NCI-H187 treated with DMSO at 0.1 percent for 48 hours (cell line): ENCODE measurements at places on chromosomes 1 and 21.

GRCh38 chr1:54558434-54559030 is 10.5 kb downstream of the ACOT11 start:
- DNase-seq = no peak

DNA sequence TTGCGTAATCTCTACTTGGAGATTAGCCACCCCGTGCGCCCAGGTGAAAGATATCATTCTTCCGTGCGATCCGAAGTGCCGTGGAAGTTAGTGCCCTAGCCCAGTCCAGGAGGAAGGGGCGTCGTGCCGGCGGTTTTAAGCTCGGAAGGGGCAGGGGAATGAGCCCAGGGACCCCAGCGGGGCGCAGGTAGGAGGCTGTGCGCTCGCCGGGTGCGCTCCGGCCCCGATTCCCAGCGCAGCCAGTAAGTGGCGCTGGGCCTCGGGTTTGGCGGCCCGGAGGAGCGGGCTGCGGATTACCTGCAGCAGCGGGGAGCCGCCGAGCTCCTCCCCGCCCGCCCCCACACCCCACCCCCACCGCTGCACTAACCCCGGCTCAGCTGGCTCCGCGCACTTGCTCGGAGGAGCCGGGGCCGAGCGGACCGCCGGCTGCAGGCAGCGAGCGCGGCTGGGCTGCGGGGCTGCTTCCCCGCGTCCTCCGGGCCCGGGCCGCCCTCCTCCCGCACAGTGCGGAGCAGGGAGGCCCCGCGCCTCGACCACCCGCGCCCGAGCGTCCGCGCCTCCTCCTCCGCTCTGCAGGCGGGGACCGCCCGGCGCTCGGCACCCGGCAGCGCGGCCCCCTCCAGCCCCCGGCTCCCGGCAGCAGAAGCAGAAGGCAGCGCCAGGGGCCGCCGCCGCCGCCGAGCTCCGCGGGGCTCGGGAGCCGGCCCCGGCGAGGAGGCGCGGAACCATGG is at the start of gene RYR2:
TSS of gene RYR2 (plus strand) at position 390 of the 731 bp plus-strand sequence. CDS start at position 728, 338 bp downstream.
- no peak for DNase-seq

GRCh38 chr1:7638078-7638477 is 133.0 kb upstream of the VAMP3 start:
- no peak for DNase-seq

DNA sequence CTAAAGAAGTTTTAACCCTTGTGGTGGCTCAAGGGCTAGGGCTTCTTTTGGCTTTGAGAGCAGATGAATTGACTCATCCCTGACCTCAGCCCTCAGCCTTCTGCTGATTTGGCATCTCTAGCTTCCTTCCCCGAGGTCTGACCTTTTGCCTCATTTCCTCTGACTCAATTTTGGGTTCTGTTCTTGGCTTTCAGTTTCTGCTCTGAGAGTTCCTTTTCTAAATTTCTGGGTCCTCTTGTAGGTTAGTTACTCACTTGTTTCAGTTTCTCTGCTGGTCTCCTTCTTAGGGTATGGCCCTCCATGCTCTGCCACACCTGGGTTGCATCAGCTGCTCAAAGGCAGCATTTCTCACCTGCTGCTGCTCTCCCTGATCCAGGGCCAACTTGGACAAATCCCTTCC is 19.4 kb downstream of the PDE4B start:
- DNase-seq = no peak

DNA sequence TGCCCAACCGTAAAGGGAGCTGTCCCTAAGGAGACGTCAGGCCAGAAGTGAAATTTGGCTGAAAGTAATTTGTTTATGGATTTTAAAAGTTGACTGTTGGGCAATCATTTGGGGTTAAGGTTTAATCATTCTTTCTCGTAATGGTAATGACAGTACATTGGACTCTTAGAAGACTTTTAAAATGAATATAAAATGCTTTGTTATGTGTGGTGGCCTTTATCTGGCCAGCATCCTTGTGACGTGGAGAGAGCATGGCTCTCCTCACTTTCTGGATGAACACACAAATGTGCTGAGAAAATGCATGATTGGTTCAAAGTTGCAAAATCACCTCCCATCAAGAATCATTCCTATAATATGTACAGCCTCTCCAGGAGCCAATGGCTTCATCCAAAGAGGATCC is 160.2 kb downstream of the DHRS3 start:
- no peak for DNase-seq

- DNase-seq = no peak
Observed at GRCh38 chr1:175563236-175563895, 180.0 kb downstream of the TNR start.

GRCh38 chr1:222124602-222125001 is 382.7 kb upstream of the DUSP10 start:
- no peak for DNase-seq

DNA sequence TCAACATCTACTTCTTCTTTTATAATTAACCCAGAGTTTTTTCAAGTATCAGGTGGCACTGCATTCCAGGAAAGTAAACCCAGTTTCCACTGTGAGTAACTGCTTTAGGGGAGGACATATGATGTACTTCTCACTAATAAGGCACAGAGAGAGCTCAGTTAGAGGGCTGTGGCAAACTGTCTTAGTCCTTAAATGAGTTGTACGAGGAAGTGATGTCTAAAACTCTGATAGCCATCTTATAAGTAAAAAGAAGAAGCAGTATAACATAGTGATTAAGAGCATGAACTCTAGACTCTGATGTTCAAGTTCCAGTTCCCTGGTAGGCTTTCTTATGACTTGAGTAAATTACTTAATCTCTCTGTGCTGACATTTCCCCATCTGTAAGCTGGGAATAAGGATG is 58.7 kb upstream of the PTGS2 start:
- no peak for DNase-seq

GRCh38 chr1:50197216-50197615 is 88.5 kb downstream of the ELAVL4 start:
- no peak for DNase-seq

GRCh38 chr1:168520052-168520751 is 23.6 kb downstream of the XCL2 start:
- no peak for DNase-seq

DNA sequence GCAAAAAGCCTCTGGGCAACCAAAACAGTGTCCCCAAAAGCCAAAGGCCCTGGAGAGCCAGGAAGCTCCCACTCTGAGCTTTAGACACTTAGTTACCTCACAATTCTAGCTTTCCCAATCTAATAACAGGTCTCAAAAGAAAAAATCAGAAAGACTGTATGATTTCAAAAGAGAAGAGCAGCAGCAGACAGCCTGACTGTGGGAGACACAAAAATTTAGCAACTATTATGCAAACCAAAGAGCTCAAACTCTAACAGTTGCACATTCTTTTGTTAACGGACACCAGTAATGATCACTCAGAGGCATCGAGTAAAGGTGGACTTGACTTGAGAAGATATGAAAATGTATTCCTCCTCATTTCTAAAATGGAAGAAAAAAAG is 160.1 kb downstream of the SLC45A1 start:
- no peak for DNase-seq

DNA sequence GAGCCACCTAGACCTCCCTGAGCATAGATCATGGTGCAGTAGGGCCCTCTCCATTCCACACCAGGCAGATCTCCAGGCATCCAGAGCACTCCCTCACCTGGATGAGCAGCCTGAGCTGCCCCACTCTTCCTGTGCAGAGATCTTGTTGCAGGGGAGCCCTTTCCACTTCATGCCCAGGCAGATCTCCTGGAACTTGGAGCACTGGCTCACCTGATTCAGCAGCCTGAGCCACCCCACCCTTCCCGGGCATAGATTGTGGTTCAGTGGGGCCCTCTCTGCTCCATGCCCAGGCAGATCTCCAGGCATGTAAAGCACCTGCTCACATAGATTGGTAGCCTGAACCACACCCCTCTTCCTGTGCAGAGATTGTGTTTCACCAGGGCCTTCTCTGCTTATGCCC is 78.0 kb downstream of the SEC16B start:
- DNase-seq = no peak

DNA sequence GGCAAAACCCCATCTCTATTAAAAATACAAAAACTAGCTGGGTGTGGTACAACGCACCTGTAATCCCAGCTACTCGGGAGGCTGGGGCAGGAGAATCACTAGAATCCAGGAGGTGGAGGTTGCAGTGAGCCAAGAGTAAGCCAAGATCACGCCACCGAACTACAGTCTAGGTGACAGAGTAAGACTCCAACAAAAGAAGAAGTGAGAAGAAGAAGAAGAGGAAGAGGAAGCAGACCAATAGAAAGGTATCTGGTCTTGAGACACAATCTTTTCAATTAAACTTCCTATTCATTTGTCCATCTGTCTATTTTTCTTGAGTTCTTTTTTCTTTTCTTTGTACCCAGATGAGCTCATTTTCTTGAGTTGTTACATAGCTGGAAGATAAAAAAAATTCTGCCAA is 55.7 kb upstream of the ACADM start:
- DNase-seq = no peak

DNA sequence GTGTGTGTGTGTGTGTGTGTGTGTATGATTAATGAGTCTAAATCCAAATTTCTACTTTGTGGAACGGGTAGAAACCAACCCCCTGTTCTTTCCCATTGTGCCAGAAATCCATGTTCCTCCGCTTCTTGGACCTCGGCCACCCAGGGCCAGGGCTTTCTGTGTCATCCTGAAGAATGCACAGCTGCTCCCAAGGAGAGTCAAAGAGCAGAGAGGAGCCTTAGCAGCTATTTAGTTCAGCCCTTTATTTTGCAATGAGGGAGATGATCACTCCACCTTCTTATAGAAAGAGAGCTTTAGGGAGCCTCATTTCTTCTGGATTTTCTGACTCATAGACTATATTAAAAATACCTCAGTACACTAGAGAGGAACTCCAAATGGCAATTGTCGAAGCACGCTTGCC is 489.3 kb upstream of the VAMP3 start:
- no peak for DNase-seq

DNA sequence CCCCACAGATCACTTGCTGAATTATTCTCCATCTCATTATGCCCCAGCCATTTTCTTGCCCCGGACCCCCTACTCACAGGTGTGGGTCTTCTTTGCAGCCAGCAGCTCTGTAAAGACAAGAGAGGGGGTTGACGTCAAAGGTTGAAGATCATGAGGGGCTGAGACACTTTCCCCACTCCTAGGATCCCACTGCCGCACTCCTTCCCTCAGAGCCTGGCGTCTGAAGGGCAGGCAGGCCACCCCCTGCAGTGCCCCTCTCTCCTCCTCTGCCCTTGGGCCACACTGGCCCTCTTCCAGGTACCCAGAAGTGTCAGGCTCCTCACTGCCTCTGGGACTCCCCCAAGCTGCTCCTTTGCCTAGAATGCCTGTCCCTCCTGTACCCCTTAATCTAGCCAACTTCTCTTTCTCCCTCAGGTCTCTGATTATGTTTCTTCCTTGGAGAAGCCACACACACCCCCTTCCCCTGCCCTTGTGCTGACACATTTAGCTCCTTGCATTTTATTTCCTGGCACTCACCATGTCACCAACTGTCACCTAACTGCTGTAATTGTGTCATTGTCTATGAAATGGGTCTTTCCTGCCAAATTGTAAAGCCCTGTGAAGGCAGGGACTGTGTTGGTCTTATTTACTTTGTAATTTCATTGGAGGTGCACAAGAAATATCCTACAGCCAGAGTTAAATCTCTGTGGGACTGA is 2.1 kb downstream of the RORC start:
- no peak for DNase-seq
